Stimulated activated CD4-positive, alpha-beta T cell treated with anti-CD3 and anti-CD28 coated beads, TNF-alpha, amount 100 ng/mL, for 24 hours (primary cell): ENCODE measurements at places on chromosomes 16 and 17.

- DNase-seq: no peak
Observed at GRCh38 chr16:56275076-56275475, 83.8 kb downstream of the GNAO1 start.

DNA sequence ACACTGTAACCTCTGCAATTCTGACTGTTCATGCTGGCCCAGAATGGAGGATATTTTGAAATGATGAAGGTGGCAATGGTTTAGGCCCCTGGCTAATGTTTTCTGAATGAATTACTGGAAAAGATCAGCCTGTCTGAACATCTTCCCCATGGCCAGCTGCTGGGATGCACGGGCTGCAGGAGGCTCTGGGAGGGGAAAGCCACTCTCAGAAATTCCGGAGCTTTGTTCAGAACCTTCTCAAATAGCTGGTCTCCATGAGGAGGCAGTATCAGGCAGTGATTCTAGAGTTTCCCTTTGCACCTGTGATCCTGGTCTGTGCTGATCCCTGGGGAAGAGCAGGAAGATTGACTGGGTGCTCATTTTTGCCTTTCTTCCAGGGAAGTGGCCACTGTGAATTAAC is 5.0 kb downstream of the SLC6A2 start:
- DNase-seq: no peak

GRCh38 chr17:27525316-27525715 is 69.1 kb downstream of the KSR1 start:
- no peak for DNase-seq

GRCh38 chr17:82589851-82590180 is 58.4 kb downstream of the WDR45B start:
- DNase-seq: no peak

GRCh38 chr17:2385240-2386210 is 15.3 kb downstream of the MNT start:
- DNase-seq: no peak

DNA sequence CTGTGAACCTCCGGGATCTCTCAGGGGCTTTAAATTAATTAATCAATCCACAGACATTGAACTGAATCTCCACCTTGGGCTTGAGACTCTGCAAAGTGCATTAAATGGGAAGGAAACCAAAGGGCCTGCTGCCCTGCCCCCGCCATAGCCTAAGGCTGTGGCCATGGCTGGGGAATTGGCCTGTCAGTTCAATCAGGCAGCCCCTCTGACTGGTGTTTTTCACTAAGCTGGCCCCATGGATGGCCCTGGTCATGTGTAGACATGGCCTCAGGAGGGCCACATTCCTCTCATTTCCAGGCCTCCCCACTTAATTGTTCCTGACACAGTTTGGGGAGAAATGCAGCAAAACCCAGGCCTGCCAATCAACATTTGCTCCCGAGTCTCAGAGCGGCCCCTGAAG is 499.8 kb downstream of the WWOX start:
- DNase-seq: no peak
